ENCODE measurements at places on chromosomes 4 and X.

DNA sequence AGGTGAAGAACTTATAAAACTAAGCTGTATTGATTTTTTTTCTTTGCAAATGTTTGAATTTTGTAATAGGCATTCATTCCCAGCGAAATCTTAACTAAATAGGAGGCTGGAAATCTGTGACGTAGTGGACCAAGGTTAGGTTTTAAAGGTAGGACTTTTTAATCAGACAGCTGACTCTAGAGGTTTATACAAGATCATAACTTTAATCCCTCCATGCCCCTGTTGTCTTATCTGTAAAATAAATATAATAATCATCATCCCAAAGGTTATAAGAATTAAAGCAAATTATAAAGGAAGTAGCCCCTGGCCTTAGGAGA, 101.3 kb downstream of the SHROOM3 start:
- no peak for DNase-seq

DNA sequence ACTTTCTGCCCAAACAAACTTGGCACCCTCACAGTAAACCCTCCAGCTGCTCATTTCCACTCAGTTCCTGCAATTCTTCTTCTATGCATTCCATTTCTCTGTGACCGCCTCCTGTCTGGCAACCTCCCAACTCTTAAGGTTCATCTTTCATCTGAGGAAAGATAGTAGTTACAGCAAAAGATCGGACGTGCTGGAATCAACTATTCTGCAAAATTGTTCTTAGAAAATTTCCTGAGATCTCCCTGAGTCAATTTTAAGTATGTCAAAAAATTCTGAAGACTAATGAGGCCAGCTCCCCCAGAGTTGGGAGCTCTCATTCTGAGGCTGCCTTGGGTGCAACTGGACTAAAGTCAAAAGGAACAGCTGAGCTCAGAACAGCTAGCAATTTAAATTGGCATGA, 1026.0 kb downstream of the ADGRL3 start:
- DNase-seq = no peak

DNA sequence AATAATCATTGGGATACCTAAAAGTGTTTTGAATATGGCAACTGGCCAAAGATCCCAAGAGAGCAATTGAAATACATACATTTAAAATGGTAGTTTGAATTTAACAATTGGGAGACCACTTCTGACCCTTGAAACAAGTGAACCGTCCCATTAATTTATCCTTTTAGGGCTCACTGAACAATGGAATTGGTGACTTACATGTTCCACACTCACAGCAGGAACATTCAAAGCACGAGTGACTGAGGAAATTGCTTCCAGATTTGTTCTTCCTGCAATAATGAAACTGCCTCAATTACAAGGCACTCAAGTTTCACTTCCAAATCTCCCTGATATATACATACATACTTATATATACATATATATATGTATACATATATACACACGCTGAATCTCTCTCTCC, 20.6 kb downstream of the SLC39A8 start:
- no peak for DNase-seq

DNA sequence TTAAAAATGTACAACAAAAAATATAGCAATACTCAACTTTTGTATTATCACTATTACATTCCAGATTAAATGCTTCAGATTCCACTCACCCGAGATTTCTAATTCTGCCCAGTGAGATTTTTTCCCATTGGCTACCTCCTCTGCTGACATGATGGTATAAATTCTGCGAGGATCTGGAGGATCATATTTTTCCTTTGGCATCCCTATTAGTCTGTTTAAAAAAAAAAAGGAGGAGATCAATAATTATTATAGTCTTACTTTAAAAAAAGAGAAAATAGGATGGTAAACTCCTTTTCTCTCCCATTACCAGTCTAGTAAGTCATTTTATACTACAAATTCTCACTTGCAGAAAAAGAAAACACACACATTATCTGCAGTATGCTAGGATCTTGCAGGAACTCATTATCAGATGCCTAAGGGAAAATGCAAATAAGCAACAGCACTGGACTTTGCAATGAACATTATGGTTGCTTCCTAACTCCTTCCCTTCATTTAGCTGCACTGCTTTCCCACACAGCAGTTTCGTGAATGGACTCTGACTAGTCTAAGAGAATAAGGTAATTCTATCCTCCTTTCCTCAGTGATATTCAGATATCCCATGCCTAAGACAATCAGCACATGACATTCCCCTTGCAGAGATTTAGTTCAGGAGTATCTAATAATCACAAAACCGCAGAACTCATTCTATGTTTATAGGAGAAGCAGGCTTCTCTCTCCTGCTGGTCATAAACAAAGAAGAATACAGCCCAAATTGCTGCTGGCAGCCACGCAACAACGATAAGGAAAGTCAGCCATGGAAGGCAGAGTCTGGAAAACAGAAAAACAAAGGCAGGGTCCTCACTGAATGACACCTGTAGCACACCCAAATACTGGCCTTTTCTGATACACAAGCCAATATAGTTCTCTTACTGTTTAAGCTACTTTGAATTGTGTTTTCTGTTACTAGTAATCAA, 42.7 kb downstream of the CNOT6L start:
- DNase-seq = no peak

DNA sequence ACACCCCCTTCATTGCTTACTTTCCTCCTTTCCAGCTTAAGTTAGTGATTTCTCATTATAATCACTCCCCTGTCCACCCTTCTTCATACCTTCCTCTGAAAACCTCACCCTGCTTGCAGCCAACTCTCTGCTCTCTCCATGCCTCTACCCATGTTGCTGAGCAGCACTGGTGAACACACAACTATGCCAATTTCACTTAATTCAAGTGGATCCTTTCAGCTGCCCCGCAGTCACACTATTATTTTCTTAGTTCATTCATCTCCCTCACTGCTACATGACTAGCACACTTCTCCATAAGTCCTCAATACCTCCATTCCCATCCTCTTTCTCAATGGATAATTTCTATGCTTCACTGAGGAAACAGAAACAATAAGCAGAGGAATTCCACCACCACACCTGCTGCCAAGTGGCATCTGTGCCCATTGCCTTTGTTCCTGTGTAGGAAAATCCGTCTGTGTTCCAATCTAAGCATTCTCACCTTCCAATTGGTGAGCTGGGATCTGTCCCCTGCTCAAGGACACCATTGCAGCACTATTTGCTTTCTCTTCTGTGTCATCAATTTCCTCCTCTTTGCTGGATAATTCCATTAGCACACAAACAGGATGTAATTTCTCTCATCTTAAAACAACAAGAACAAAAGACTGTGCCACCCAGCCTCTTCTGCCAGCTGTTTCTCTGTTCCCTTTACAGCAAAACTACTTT, 25.2 kb upstream of the PRSS48 start:
- no peak for DNase-seq

GRCh38 chr4:38982361-38983095, 49.7 kb downstream of the TMEM156 start:
- no peak for DNase-seq

GRCh38 chrX:119201570-119201969, 34.5 kb upstream of the PGRMC1 start:
- no peak for DNase-seq

DNA sequence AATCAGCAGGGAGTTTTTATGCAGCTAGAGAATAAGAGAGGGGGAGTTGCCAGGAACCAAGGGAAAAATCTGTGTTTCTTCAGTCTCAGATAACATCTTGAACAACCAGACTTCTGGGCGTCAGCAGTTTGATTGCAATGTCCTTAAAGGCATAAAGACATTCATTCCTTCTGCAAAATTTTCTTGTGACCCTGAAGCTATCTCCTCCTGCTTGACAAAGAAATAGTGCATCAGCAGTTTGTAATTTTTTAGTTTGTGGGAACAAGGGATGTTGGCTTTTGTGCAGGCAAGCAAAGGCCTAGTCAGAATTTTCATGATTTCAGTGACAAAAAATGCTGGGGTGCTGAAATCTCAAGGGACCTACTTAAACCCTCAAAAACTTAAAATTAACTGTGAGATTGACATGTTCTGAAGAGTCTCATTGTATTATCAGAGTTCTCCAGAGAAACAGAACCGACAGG, 125.8 kb upstream of the UNC5C start:
- DNase-seq = no peak

- DNase-seq = no peak
Measured at GRCh38 chrX:17721715-17722114, 15.6 kb upstream of the SCML1 start.

DNA sequence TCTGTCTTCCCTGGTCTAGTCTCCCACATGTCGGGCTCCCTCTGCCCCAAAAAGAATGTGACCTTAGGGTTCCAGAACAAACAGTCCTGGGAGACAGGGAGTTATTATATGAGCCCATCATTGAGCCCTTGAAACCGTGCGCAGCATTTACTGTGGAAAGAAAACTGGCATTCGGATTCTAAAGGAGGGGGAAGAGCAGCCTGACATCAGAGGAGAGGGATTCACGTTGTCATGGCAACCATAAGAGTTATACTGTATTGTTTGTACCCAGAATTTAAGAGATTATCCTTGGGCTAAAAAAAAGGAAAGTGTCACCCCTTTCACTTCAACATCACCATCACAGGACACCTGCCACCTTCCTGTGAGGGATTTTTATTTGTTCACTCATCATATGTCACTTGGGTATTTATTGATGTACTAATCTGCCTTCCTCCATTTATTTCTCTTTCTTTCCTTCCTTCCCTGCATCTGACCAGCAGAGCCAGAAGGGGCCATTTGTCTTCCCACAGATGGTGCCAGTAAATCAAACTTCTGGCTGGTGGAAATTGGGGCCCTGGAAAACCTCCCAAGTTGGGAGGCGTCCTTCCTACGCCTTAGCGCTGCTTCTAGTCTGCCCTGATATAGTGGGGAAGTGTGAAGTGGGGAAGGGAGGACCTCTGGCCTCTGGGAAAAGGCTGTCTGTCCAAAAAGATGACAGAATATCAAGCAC, 64.9 kb upstream of the FRMPD3 start:
- DNase-seq = no peak

DNA sequence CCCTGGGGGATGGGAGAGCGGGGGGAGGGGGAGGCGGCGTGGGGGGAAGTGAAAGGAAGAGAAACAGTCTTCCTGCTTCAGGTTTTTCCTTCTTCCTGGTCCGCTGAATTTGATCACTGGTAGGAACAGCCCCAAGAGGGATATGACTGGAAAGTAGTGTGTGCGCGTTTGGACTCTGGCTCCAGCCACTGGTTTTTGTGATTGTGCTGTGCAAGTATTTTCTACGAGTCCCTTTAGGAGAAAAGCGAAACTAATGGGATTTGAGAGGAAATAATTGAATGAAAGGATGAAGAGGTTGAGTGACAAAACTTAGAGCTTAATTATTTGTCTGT, 836 bp downstream of the PRRG1 start:
- DNase-seq = no peak

- no peak for DNase-seq
Measured at GRCh38 chr4:52234561-52235440, 183.7 kb downstream of the SPATA18 start.

GRCh38 chr4:71765350-71765749, 18.5 kb downstream of the GC start:
- DNase-seq = no peak

GRCh38 chr4:166293556-166293955, 420.5 kb downstream of the TLL1 start:
- no peak for DNase-seq
